ENCODE measurements at places on chromosomes 1 and 21.

GRCh38 chr1:88825721-88826120 lies 65.6 kb downstream of the GTF2B start:
- no peak for DNase-seq

GRCh38 chr1:204331847-204332487 lies 27.8 kb downstream of the PLEKHA6 start:
- DNase-seq, result no peak

DNA sequence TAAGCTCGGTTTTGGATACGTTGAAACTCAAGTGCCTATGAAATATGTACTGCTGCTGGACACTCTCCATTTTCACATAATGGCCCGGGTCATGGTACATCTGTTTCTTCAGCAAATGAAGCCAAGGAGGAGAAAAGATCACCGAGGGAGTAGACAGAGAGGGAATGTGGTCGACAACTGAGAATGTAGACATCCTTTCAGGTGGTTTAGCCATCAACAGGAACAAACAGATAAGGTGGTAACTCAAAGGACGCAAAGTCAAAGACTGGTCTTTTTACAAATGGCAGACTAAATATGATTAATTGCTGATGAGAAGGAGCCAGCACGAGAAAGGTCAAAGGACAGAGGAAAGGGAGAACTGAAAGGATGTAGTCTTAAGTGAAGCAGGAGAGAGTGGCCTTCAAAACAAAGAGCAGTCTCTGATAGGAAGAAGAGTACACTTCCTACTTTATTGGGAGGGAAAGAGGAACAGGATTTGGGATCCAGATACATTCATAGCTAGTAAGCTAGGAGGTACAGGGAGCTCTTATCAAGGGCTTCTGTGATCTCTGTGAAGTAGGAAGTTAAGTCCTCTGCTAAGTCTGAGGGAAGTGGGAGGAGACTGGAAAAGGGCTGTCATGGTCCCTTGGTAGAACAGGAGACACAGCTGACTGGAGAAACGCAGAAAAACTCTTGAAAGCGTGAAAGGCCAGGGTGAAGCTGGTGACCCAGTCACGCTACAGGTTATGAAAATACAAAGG lies 28.3 kb downstream of the NUP133 start:
- no peak for DNase-seq

DNA sequence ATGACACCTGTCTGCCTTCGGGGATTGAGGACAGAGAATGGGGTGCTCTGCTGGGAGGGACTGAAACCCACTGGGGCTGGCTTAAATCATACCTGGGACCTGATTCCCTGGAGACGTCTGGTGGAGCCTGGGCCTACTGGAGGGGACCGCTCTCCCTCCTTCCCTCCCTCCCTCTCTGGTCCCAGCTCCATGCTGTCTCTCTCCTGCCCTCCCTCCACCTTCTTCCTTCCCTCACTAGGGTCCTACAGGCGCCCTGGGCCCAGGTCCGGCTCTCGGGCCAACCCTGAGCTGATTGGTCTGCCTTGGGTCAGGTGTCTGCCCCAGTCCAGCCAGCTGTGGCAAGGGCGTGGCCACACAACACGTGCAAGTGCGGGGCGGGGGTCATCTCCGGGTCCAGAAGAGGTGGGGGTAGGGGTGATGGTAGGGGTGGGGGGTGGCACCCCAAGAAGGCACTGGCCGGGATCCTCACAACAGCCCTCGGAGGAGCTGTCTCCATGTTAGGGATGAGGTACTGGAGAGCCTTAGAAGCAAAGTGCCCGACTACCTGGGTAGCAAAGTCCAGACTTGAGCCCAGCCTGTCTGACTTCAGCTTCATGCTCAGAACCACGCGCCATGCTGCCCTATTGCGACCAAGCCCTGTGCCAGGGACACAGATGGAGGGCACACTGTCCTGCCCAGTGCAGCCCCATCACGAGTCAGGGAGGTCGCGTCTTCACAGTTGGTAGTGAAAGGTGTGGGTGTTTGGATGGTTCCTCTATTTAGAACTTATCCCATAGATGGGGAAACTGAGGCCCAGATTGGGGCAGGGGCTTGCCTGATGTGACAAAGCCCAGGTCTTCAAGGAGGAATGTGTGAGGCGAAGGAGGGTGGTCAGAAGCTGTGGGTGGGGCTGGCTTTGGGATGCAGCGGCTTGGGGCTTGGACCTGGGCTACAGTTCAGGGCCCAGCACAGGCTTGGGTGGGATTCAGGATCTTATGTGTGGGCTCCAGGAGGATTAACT lies 574.1 kb downstream of the PTPRU start:
- no peak for DNase-seq

GRCh38 chr1:174191349-174191862 lies 32.1 kb downstream of the RABGAP1L start:
- DNase-seq, result no peak

DNA sequence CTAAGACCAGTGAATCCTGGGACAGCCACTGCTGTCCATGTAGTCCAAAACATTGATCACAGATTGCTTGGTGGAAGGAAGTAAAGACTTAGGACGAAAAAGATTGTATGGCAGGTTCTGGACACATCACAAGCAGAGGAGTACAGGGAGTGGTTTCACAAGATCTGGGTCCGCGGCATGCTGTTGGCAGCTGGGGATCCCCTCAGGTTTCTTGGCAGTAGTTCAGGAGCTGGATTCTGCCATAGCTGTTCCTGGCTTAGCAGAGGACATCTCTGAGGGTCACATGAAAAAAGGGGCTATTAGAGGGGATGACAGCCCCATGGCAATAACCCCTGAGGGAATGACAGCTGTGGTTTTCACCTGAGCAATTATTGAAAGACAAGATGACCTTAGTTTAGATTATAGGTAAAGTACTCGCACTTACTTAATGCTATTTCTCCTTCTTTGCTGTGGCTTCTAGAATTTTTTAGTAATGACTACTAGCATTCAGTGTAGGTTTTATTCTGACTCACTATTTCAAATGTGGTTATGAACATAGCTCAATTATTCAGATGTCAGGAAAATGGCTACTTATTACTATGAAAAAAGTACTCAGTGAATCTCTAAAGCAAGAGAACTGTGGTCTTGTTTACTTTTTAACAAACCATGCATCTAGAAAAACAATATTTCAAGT lies 8.2 kb downstream of the KRTAP27-1 start:
- DNase-seq, result no peak

DNA sequence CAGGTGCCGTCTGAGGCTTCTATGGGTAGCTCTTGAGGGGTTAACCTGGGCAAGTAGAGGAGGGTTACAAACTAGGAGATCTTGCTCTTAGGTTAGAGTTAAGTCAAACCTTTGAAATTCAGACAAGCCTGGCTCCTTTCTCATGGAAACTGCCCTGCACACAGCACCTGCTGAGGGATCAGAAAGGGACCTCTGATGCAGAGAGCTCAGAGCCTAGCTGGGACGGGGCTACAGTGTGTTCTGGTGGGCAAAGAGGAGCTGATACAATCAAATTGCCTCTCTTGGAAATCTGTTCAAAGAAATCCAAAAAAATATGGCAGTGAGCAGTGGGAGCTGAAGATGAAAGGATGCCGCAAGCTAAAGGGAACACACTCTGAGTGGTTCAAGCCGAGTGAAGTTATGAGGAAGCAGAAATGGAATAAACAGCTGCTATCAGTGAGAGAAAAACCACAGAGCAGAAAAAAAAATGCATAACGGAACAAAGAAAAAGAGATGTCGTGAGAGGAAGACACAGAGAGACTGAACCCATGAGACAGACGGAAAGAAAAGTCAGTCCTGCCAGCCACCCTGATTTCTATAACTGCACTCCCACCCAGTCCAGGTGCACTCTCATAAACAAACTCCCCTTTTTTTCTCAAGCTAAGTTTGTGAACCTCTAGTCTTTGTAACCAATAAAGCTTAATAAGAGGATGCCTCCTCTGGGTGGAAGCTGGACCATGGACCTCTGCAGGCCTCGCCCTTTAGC lies 26.6 kb downstream of the PAFAH2 start:
- no peak for DNase-seq

GRCh38 chr21:17370916-17371315 lies 141.9 kb upstream of the CXADR start:
- DNase-seq, result no peak

DNA sequence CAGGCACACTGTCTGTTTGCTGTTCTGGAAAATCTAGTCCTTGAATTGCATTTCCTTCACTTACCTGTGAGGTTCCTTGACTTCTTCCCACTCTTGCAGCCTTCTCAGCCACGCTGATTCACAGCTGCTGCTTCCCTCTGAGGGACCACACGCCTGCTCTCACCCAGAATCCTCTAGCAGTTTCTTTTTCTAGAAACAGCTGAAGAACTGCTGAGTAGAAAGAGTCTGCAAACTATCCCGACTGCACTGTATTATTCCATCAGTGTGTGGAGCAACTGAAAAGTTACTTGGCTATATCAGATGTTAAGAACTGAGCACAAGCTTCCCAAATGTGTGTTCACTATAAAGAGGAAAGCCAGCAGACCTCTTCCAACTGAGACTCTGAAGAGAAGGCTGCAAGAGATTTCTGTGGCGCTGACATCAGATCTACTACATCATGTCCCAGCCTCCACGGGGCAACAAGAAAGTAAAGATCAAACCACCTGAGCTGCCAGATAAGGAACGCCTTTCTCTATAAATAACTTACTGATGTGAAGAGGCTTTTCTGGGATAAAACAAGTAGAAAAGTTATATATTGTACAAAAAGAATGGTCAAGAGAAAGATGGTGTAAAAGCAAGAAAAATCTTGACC lies 226.6 kb downstream of the RERE start:
- DNase-seq, result no peak

DNA sequence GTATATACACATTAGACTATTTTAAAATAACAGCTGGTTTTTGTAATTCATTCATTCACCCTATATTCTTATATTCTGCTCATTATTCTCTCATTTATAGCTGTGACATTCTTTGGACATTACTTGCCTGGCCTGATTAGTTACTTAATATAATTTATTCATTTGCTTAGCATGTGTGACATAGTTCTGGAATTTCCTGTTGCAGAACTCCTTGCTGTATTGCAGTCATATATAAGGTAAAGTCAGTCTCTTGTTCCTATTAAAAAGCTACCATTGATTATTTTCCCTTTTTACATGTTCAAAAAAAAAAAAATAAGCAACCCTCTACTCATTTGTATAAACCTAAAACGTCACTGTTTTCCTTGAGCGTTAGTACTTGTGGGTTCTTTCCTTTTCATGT lies 23.9 kb downstream of the GNAT2 start:
- no peak for DNase-seq

DNA sequence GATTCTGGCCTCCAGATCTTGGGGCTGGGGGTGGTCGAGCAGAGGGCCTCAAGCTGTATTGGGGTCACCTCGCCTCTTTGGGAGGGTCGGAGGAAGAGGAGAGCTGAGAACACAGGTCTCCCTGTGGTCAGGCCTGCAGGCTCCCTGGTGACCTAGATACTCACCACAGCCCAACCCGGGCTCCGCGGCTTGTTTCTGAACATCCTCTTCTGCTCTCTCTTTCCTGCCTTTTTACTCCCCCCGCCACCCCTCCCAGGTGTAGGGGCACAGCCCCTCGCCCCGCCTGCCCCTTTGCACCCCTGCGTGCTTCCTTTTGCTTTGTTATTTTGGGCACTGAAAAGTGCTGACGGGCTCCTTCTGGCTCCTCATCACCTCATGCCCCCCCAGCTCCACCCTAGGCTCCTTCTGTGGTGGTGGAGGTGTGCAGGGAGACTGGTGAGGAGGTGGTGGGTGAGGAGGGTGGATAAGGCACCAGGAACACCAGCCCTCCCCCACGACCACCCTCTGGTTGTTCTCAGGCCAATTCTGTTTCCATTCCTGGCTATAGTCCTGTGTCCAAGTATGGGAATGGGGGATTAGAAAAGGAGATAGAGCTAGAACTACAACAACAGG lies 10.6 kb upstream of the LINGO4 start:
- no peak for DNase-seq

DNA sequence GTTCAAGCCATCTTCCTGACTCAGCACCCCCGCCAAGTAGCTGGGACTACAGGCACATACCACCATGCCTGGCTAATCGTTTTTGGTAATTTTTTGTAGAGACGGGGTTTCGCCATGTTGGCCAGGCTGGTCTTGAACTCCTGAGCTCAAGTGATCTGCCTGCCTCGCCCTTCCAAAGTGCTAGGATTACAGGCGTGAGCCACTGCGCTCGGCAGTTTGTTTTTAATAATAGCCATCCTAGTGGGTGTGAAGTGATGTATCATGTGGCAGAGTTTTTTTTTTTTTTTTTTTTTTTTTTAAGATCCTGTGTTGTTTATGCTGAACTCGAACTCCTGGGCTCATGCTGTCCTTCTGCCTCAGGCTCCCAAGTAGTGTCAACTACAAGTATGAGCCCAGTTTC lies 51.8 kb downstream of the SPEN start:
- no peak for DNase-seq

DNA sequence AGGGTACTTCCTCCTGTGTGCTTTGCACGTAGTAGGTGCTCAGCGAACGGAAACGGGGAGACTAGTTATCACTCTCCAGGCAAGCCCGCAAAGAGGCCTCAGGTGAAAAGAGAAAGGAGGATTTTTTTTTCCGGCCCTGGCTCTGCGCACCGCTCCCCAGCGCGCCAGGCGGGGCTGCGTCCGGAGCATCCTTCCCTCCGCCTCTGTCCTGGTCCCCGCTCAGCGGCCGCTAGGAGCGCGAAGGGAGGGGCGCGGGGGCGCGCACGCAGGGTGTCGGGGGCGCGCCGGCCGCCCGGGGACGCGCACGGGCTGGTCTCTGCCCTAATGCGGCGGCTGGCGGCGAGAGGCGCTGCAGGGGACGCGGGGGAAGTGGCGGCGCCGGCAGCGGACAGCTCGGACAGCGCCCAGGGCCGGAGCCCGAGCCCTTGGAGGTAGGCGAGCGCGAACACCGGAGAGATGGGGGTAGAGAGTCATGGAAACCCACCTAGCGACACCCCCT lies 42.3 kb upstream of the NFASC start:
- DNase-seq, result no peak

DNA sequence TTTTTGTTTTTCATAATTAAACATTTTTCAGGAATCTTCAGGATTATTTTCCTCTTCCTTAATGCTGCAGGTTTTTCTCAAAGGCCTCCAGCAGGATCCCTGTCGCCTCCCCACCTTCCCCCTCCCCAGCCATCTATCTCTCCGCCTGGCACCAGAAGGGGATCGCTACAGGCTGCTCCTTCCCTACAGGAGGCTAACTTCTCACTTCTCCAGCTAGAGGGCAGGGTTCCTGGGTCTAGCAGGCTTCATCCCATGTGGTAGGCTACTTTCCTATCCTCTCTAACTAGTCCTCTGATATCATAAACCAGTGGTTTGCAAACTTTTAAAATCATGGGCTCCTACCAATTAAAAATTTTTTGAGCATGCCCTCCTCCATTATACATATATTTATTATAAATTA lies 104.1 kb downstream of the KCNN3 start:
- DNase-seq, result no peak
